ENCODE measurements at places on chromosomes 5 and 9. TPM values are rescaled to one million over a fixed set of nuclear protein-coding genes. Genes with fewer than 3 reads are reported as not detected.

DNA sequence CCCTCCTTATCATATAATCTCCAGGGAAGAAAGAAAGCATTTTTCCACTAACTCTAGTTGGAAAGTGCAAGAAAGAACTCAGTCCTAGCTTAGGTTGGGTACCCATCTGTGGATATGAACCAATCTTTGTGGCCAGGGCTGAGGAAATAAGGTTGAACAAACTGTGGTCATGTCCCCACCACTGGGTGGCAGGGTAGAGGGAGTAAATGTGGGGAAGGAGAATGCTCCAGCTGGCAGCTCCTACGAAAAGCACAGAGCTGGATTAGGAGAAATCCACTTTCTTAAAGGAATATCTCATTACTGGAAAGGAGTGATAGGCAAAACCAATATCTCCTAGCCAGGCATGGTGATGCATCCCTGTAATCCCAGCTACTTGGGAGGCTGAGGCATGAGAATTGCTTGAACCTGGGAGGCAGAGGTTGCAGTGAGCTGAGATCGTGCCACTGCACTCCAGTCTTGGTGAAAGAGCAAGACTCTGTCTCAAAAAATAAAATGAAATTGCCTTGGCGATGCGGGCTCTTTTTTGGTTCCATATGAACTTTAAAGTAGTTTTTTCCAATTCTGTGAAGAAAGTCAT lies 175.1 kb downstream of the CCDC192 start:
- no peak for ATAC-seq

DNA sequence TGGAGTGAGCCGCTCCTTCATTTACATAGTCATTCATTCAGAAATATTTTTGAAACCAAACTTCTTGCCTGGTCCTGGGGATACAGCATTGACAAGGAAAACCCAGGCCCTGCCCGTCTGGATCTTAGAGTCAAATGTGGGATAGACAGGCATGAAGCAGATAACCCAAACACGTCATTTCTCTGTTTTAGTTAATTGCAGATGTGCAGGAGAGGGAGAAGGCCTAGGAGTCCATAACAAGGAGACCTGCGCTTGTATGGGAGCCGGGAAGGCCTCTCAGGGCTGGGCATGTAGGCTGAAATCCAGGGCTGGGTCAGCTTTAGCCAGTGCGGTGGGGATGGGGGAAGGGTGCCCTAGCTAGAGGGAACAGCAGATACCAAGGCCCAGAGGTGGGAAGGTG lies 43.3 kb downstream of the PRRX2 start:
- no peak for ATAC-seq

DNA sequence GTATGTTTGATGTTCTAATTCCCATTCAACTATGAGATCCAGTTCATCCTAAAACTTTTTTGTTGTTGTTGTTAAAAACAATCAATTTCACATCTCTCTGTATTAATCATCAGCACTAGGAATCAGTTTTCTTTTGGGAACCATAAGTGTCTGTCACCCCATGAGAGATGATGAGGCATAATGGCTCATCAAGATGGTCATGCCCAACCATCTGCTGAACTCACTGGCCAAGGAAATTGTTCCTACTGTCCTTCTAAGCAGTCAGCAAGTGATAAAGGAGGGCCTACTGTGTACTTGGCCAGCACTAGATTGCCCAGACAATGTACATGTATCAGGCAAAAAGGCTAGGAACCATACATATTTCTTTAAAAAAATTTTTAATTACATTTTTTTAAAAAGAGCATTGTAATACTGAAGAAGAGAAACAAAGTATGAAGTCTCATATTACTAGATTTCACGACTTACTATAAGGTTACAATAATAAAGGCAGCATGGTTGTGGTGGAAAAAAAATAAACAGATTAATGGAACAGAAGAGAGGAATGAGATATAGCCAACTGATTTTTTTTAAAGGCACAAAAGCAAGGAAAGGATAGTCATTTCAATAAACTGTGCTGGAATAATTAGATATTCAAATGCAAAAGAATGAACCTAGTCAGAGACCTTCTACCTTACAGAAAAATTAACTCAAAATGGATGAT lies 458.3 kb downstream of the SPOCK1 start:
- no peak for ATAC-seq

- no peak for ATAC-seq
Measured at GRCh38 chr9:76598981-76599380, 140.0 kb downstream of the GCNT1 start.

DNA sequence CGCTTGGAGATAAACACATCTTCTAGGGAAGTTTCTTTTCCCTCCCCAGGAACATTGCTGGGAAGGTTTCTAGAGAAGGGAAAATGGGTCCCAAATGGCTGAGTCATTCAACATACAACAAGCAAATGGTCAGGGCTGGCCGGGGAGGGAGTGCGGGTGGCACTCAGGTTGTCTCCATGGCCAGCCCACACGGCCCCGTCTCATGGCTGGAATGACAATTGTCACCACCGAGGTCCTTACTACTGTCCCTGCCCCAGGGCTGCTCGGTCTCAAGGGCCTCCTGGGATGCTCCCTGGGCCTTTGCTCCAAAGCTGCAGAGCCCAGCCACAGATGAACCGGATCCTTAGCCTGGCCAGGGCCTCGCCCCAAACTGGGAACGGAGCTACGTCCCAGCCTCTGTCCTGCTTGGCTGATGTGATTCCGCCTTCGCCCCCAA lies 121.9 kb downstream of the FGF18 start:
- ATAC-seq = no peak

- no peak for ATAC-seq
Measured at GRCh38 chr5:52886206-52886605, 98.5 kb downstream of the ITGA1 start.

GRCh38 chr5:178454303-178454702 lies 135.9 kb downstream of the COL23A1 start:
- ATAC-seq = no peak

- ATAC-seq = peak; percentile 62
Measured at GRCh38 chr5:32443541-32444430, 754 bp downstream of the ZFR start.

- ATAC-seq = no peak
Measured at GRCh38 chr9:134553061-134553891, 88.3 kb upstream of the COL5A1 start.

DNA sequence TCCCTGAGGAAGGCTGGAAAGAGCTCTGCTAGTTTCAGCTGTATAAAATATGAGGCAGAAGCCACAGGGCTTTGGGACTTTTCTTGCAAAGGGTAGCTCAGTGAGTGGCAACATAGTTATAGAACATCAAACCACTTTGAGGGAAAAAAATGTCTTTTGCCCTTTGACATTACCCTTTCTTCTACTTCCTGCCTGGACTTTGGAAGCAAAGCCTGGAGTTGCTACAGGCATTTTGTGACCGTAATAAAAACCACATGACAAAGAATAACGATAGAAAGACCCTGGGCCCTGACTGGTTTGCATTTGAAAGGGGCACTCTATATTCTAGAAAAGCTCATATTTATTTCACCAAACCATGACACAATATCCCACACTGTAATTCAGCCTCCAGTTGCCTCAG lies 440.9 kb downstream of the DIRAS2 start:
- no peak for ATAC-seq

DNA sequence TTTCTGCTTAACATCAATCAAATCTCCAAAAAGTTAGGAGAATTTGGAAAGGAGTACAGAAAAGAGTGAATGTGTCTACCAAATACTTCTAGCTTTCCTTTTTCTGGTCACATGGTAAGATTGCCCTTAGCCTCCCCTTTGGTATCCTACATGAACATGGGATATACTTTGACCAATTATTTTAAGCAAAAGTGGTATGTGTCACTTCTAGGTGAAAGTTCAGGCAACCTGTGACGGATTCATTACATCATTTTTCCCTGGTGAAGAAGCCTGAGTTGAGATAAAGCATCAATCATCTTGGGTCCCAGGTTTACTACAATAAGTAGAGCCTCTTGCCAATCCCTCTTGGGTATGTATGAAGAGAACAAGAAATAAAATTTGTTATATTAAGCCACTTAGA lies 419.2 kb downstream of the PDE4D start:
- ATAC-seq = no peak

DNA sequence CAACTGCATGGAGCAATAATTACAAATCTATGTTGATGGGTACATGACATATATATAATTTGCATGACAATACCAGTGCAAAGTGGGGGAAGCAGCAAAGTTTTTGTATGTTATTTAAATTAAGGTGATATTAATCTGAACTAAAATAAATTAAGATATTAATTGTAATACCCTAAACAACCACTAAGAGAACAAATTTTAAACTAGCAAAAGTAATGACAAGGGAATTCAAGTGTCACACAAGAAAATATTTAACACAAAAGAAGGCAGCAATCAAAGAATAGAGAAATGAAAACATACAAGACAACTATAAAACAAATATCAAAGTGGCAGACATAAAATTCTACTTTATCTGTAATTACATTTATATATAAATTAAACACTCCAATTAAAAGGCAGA lies 2003.4 kb downstream of the MAT2B start:
- no peak for ATAC-seq

- no peak for ATAC-seq
Measured at GRCh38 chr9:112296929-112297328, 36.5 kb downstream of the PTBP3 start.

DNA sequence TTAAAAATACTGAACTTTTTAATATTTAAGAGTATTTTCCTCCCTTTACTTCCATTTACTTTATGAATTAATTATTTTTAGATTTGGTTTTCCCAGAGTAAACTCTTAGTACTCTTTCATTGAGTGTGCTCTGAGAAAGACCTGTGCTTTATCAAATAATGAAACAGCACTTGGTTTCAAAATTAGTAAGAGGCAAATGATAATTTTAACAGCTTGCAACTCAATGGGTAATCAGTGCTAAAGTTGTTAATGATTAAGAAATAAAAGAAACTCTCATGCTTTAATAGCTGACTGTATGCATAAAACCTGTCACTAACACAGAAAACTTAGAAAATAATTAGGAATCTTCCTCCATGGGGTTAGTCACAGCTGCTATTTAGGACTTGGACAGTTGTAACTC lies 244.4 kb downstream of the RFX3 start:
- no peak for ATAC-seq

DNA sequence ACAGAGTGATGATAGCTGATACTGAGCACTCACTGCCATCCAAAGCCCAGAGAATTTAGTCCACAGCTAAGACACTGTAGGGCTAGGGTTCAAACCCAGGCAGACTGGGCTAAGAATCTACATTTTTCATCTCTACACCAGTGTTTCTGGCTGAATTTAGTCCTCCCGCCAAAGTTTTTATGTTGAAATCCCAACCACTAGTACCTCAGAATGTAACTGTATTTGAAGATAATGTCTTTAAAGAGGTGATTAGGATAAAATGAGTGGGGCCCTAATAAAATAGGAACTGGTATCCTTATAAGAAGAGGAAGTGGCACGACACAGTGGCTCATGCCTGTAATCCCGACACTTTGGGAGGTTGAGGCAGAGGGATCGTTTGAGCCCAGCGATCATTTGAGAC lies 4.3 kb downstream of the GNA14 start:
- no peak for ATAC-seq

DNA sequence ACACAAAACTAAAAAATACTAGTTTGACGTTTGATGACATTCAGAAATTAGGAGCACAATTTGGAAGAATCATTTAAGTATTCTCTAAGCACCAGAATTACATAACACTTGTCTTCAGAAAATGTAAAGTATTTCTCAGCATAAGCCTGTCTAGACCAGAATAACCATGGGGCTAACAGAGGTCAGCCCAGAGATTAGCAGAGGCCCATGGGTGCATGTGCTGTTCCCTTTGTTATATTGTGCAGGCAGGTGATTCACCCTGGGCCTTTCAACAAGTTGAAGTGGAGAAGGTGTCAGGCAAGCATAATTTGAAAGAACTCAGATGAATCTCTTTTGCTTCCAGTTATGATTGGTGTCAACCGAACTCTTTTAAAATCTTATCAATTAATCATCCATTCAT lies 227.9 kb downstream of the LURAP1L start:
- ATAC-seq = no peak

DNA sequence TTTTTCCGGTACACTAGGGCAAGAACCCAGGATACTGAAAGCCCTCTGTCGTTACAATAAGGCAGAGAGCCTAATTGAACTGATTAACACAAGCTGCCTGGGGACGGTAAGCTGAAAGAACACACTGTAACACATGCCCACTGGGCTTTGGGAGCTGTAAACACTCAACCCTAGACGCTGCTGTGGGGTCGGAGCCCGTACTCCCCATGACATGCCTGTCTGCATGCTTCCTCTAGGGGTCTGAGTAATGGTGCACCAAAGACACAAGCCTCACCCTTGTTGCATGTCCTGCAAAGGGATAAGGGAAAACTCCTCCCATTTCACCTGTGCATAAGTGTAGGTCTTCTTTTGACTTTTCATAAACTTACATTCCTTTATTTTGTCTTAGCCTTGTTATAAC lies 194.0 kb downstream of the FBXL7 start:
- no peak for ATAC-seq

Gene CCNJL
- 0.62 TPM for total RNA-seq

Gene TAS2R1
- total RNA-seq = not detected

Gene QSOX2
- 7.2 TPM for total RNA-seq

Gene PDLIM4
- total RNA-seq = 200 TPM
